Natural killer cell (primary cell): ENCODE measurements at places on chromosomes 4 and X.

- H3K4me3 ChIP-seq, result no peak overlapping the region
- H3K27me3 ChIP-seq, result peaks cover 5% of the 10 kb centered on the region
- no peaks in the 10 kb centered on the region for H3K4me1 ChIP-seq
- H3K27ac ChIP-seq, result no peak overlapping the region
- no peak for DNase-seq
Measured at GRCh38 chr4:154516318-154517029, 24.9 kb upstream of the DCHS2 start.

DNA sequence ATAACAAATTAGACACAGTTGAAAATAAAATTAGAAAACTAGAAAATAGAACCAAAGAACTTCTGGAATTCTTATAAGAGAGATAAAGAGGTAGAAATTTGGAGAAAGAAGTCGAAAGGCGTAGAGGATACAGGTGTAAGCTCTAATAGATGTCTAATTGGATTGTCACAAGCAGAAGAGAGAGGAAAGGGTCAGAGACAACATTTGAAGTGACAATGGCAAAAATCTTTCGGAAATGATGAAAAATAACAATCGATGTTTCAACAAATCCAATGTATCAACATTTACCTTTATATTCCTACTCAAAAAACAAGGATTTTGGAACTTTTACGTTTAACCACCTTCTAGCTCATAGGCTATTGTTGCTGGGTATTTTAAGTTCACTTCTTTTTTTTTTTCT is 3.8 kb downstream of the CXCL8 start:
- no peak overlapping the region for H3K4me3 ChIP-seq
- H3K36me3 ChIP-seq, result no peaks in the 10 kb centered on the region
- DNase-seq, result no peak
- H3K27ac ChIP-seq, result no peak overlapping the region
- no peaks in the 10 kb centered on the region for H3K27me3 ChIP-seq

GRCh38 chr4:146334862-146335449 is 120.6 kb downstream of the REELD1 start:
- no peak overlapping the region for H3K4me3 ChIP-seq
- H3K36me3 ChIP-seq, result no peaks in the 10 kb centered on the region
- H3K27me3 ChIP-seq, result no peaks in the 10 kb centered on the region
- no peak for DNase-seq
- H3K4me1 ChIP-seq, result no peaks in the 10 kb centered on the region

GRCh38 chr4:40232610-40233009 is 35.8 kb downstream of the RHOH start:
- DNase-seq, result no peak
- no peak overlapping the region for H3K4me3 ChIP-seq
- no peak overlapping the region for H3K27ac ChIP-seq
- H3K4me1 ChIP-seq, result peaks cover 69% of the 10 kb centered on the region

- DNase-seq, result no peak
- H3K4me3 ChIP-seq, result no peak overlapping the region
- H3K27ac ChIP-seq, result no peak overlapping the region
- H3K4me1 ChIP-seq, result no peaks in the 10 kb centered on the region
Measured at GRCh38 chr4:37389967-37390580, 145.5 kb downstream of the NWD2 start.

DNA sequence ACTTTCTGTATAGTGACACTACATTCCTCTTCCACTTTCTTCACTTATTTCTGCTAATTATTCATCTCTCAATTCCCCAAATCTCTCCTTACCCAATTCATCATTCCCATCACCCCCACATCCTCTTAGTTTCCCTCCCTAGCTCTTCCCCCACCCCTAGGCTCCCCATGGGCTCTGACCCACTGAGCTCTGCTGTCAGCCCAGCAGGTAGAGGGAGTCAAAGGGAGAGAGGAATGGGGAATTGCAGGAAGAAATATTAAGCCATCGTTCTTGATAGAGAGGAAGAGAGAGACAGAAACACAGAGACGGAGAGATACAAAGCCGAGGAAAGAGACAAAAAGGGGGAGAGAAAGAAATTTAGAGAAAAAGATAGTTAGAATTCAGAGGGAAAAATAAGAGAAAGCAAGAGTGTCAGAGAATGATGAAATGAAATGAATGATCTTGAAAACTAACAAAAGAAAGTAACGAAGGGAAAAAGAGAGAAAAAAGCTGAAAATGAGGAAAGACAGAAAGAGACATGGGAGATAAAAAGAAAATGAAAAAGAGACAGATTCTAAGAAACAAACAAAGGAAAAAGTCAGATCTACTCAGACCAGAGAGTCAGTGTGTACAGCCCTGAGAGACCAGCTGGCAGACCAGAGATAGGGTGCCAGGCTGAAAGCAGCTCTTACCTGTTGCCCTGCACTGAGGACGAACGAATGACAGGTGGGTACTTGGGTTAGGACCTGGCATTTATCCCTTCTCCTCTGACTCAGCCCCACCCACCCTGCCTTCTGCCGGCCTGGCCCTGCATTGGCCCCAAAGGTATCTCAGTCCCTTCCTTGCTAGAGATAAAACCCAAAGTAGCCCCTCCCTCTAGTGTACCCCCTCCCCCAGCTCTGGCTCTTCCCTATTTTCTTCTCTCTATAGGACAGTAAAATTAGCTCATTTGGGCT is at the start of gene ALAS2:
Gene ALAS2 (minus strand): TSS at position 707 of the 935 bp plus-strand sequence. CDS start 4,977 bp downstream, outside the sequence.
- no peaks in the 10 kb centered on the region for H3K36me3 ChIP-seq
- no peak for DNase-seq
- H3K4me1 ChIP-seq, result no peaks in the 10 kb centered on the region
- H3K27me3 ChIP-seq, result no peaks in the 10 kb centered on the region
- H3K27ac ChIP-seq, result no peak within 1 kb of the TSS

DNA sequence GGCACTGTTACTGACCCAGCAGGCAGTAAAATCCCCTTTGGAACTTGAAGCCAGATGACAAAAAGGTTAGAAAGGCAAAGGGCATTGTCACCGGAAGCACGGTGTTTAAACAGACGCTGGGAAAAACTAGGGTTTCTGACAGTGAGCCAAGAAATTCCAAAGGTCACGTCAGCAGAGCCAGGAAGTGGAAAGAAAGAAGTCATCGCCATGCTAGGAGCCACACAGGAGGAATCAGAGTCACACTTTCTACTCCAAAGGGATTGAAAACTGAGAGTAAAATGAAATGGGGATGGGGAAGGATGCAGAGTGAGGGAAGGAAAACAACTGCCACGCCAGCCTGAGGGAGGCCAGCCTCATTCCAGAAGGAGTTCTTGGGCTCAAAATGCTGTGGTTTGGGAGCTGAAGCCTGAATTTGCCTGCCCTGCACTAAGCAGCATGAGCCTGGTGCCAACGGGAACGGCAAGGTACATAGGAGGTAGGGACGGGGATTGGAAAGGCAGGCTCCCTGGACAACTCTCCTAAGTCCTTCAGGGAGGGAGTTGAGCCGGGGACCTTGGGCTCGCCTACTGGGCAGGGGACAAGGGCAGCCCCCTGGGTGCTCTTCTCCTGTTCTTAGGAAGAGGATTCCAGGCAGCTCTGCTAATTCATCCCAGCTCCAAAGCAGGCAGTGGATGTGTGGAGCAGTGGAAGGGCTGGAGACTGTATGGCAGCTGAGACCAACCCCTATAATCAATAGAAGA is 66.8 kb downstream of the SOWAHB start:
- no peaks in the 10 kb centered on the region for H3K36me3 ChIP-seq
- no peak overlapping the region for H3K4me3 ChIP-seq
- no peaks in the 10 kb centered on the region for H3K27me3 ChIP-seq
- no peaks in the 10 kb centered on the region for H3K4me1 ChIP-seq
- DNase-seq, result no peak

DNA sequence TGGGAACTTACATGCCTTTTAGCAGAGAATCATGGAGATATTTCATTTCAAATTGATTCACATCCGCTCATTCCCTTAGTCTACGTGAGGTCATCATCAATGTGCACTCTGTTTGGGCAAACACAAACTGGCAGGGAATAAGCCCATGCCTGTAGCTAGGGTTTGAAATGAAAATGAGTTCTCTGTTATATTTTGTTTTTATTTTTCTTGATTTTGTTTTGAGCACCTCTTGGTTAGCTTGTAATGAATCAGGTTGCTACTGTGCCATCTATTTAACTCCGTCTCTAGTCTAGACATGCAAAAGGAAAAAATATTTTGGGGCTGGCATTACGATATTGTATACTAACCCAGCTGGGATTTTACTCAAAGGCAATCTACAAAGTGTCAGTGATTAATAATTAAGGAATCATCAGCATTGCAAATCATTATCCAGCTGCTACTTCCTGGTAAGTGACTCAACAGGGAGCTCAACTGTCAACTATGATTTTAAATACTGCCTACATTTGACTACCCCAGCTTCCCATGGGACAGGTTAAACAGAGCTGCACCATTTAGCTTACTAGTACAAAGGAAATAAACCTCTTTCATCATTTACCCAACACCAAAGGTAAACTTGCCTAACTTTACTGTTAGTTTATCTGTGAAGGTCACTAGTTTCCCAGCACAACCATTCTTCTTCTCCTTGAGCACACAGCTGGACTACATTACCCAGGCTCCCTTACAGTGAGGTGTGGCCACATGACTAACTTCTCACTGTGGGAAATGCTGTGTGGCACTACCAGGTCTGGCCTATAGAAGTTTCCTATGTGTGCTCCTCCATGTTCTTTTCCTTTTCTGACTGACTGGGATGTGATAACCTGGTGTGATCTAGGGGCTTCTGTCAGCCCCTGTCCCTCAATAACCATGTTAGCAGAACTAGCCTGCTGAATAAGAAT is 21.2 kb upstream of the TRPC5OS start:
- no peak overlapping the region for H3K27ac ChIP-seq
- H3K4me1 ChIP-seq, result no peaks in the 10 kb centered on the region
- H3K36me3 ChIP-seq, result no peaks in the 10 kb centered on the region
- no peak overlapping the region for H3K4me3 ChIP-seq

- no peak for DNase-seq
- H3K36me3 ChIP-seq, result no peaks in the 10 kb centered on the region
- H3K27ac ChIP-seq, result no peak overlapping the region
- peaks cover 3% of the 10 kb centered on the region for H3K4me1 ChIP-seq
Measured at GRCh38 chrX:39559229-39559628, 538.5 kb downstream of the BCOR start.

- no peak overlapping the region for H3K4me3 ChIP-seq
- H3K4me1 ChIP-seq, result no peaks in the 10 kb centered on the region
- H3K36me3 ChIP-seq, result no peaks in the 10 kb centered on the region
- H3K27ac ChIP-seq, result no peak overlapping the region
Measured at GRCh38 chr4:61741327-61742096, 541.4 kb downstream of the ADGRL3 start.

- no peaks in the 10 kb centered on the region for H3K36me3 ChIP-seq
- no peak overlapping the region for H3K27ac ChIP-seq
- no peaks in the 10 kb centered on the region for H3K27me3 ChIP-seq
- no peaks in the 10 kb centered on the region for H3K4me1 ChIP-seq
- H3K4me3 ChIP-seq, result no peak overlapping the region
Measured at GRCh38 chr4:15936495-15936894, 2.0 kb downstream of the FGFBP1 start.

GRCh38 chr4:176676901-176677300 is 115.8 kb downstream of the VEGFC start:
- no peaks in the 10 kb centered on the region for H3K36me3 ChIP-seq
- H3K27ac ChIP-seq, result no peak overlapping the region
- H3K4me1 ChIP-seq, result no peaks in the 10 kb centered on the region
- DNase-seq, result no peak
- no peaks in the 10 kb centered on the region for H3K27me3 ChIP-seq
- no peak overlapping the region for H3K4me3 ChIP-seq
